ENCODE measurements at places on chromosomes 6 and 20.
A peak's percentile ranks its signal among the peaks of the same experiment; 100 is the strongest.

GRCh38 chr20:18545566-18545965 lies 21.7 kb upstream of the SMIM26 start:
- no peak for DNase-seq

DNA sequence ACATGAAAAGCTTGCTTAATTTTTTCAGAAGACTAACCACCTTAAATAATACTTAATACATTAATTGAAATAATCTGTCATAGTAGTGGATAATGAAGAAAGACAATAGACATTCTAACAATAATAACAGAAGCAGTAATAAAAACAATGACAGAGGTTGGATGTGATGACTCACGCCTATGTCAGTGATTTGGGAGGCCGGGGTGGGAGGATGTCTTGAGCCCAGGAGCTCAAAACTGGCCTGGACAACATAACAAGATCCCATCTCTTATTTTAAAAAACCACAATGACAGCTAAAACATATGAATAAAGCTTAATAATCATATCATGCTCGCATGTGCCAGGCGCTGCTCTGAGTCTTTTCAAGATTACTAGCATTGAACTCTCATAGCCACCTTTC lies 105.5 kb downstream of the IPCEF1 start:
- DNase-seq: no peak

GRCh38 chr6:36688739-36689075 lies 8.9 kb upstream of the RAB44 start:
- no peak for DNase-seq

DNA sequence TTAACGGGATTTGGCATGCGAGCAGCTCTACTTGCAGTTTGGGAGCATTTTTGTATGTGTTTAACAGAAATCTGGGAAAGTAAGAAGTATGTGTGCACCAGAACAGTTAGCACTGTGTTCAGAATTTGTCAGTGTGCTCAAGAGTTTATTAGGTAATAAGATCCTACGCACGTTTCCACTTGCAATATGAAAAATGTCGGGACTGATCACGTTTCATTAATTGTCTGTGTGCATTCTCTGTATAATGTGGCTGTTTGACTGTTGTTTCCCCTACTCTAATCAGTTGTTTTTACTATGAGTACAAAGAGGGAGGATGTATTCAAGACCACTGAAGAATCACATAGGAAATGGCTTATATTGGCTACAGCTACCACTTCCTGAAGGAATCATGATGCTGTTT lies 349.7 kb upstream of the POU3F2 start:
- DNase-seq: no peak

DNA sequence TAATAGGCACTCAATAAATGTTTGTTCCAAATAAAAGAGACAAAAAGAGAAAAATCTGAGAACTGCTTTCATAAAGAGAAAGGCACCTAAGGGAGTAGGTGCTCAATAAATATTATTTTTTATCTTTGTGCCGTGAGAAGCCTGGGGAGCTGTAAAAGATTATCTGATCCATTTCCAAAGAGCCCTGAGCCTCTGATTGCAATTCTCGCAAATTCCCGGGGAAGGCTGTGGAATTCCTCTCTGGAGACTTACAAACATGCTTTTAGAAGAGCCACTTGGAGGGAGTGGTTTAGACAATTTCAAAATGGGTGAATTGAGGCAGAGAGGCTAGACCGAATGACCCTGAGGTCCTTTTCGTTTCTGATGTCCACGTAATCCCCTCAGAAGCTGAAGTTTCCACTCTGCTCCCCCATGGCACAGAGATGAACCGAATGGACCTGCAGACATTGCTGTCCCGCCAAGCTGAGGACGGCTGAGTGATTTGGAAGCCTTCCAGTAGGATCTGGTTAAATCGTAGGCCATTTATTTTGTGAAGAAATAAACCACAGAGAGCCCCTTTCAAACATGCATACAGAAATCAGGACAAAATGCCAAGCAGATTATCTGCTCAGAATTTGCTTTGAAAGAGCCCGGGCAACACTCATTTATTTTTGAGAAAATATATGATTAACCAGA lies 77.8 kb downstream of the PKHD1 start:
- no peak for DNase-seq

- peak; percentile 96 for DNase-seq
These were observed 15.0 kb upstream of the TBC1D22B start for GRCh38 chr6:37242429-37243052.

- no peak for DNase-seq
These were observed 152.3 kb upstream of the CDH4 start for GRCh38 chr20:61099806-61100205.

DNA sequence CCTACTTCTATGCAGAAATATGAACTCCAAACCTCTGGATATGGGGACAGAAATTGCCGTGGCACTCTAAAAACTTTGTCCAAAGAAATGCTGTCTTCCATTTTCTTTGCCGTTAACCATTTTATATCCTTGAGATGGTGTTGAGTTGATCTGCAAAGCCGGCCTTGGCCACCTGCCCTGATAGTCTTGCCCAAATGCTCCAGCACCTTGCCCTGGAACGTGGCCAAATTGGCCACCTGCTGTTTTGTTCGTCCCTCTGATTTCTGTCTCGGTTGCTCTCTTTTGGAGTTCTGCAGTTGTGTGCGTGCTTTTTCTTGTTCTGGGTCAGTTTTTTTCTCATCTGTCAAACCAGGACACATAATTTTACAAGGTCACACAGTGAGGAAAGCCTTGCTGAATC lies 239.7 kb upstream of the GMDS start:
- no peak for DNase-seq

DNA sequence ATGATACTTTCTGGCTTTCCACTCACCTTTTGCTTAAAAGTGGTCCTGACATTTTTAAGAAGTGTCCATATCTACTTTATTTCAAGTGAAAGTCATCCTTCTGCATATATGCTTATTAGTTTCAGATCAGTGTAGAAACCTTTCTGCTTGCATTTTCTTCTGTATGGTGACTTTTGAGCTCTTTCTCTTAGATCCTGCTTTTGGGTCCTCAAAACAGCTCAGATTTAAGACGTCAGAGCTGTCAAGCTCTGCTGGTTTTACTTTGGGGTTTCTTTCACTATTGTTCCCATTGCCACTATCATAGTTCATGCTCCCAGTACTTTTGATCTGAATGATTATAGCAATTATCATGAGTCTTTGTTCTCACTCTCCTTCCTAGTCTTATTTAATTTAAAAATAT lies 41.7 kb downstream of the BCKDHB start:
- DNase-seq: no peak

- DNase-seq: no peak
These were observed 138.8 kb downstream of the HFE start for GRCh38 chr6:26225848-26226578.
